Upper lobe of left lung (tissue), 6 donors: ENCODE measurements at places on chromosomes 11 and 22.

GRCh38 chr22:32576553-32577253, 102.1 kb downstream of the FBXO7 start:
- no peak for DNase-seq

- DNase-seq: no peak
Observed at GRCh38 chr11:134082990-134083389, 14.1 kb downstream of the JAM3 start.

GRCh38 chr11:129965248-129965647, 37.4 kb downstream of the PRDM10 start:
- DNase-seq: no peak

DNA sequence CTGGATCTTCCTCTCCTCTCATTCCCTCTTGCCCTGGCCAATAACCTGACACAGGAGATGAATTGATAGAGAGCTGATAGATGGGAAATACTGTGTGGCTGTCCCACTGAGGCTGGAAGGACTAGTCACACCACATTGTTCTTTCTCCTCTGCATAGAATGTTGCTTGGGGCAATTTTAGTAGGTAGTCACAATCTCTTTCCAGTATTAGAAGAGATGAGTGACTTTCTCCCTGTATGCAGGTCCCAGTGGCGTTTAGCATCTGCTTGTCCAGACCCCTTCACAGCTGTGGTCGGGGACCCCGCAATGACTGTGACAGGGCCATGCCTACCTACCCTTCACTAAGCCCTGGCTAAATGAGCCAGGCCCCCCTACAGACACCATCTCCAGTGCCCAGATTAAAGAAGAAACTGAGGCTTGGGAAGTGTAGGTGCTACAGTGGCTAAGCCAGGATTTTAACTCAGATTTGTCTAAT, 24.0 kb upstream of the P2RY2 start:
- no peak for DNase-seq

- DNase-seq: no peak
Observed at GRCh38 chr11:28303477-28304191, 195.4 kb downstream of the METTL15 start.

- DNase-seq: peak; percentile 40
Observed at GRCh38 chr11:61194169-61194671, 9.1 kb upstream of the PGA3 start.

DNA sequence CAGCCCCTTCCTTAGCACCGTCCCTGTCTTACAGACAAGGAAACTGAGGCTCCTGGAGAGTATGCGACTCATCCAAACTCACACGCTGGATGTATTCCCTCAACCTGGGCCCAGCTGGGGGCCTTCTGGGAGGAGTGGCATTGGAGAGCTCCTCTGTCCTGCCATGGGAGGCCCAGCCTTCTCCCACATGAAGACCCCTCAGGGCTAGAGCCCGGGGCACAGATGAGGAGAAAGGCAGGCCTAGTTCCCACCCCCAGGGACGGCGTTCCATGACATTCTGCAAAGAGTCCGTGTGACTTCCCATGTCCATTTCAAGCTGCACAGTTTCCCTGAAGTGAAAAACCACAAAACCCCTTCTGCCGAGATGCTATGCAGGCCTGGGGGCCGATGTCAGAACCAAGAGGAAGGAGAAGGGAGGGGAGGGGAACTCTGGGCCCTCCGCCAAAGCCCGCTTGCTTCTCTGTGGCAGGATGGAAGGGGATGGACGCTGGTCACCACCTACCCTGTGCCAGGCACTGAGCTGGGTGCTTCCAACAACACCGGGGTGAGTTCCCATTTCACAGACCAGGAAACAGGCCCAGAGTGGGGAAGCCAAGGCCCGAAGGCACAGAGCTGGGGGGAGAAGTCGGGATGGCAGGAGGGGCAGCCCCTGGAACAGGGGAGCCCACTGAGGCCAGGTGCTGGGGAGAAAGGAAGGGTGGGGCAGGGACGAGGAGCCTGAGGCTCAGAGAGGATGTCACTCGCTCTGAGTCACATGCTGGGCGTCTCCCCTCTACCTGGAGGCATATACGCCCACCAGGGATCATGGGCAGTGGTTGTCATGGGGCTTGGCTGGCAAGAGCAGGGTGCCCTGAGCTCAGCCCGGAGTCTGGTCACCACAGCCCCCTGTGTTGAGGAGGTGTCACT, 15.7 kb downstream of the RAC2 start:
- DNase-seq: peak; percentile 54

DNA sequence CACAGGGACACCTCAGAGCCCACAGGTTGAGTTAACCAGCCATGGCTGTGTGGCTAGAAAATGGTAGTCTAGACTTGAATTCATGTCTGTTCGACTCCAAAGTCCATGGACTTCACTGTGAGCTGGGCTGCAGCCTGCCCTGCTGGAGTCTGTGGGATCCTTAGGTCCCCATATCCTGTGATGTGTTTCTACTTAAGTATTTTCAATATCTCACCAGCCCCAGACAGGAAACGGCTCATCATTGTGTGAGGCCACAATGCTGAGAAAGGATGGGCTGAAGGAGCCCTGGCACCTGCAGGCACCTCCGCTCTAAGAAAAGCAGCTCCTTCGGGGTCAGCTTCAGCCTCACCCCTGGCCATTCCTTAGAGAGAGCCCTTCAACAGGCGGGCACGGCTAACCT, 93.1 kb downstream of the NAT10 start:
- no peak for DNase-seq

- DNase-seq: peak; percentile 48
Observed at GRCh38 chr11:33930317-33931021, 38.6 kb upstream of the LMO2 start.

DNA sequence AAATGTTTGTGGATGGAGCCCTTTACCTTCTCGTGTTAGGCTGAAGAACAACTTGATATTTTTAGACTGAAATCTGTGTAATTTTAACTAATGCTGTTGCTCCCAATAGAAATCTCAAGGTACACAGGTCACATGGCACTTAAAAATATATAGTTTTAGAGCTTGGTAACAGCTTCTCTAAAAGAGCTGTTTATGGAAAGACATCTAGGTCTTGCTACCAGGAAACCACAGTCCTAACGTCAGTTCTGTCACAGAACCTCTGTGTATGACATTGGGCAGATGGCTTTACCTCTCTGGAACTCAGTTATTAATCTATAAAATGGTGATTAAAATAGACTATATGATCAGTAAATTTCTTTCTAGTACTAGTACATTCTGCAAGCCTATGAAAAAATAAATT, 35.4 kb downstream of the PAK1 start:
- DNase-seq: no peak

- DNase-seq: no peak
Observed at GRCh38 chr11:30310623-30311022, 12.3 kb upstream of the ARL14EP start.

DNA sequence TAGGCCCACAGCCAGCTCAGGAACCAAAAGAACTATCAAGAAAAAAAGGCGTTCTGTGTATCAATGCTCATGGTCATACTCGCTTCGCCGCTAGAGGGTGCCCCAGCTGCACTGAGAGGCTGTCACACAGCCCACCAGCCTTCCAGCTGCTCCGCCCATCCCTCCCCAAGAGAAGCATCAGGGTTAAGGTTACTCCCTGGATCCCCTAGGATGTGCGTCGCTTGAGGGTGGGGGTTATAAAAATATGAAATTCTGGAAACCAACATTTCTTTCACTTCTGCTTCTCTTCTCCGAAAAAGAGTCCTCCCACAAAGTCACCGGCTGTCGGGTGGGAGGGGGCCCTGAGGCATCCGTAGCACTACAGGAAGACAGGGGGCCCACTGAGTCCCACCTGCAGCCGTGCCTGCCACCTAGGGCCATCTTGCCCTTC, 1.7 kb downstream of the CBX6 start:
- DNase-seq: peak; percentile 91

GRCh38 chr11:60357771-60358170, 20.6 kb upstream of the MS4A7 start:
- DNase-seq: no peak

- peak; percentile 68 for DNase-seq
Observed at GRCh38 chr22:48702573-48703264, 1125.0 kb downstream of the BRD1 start.

DNA sequence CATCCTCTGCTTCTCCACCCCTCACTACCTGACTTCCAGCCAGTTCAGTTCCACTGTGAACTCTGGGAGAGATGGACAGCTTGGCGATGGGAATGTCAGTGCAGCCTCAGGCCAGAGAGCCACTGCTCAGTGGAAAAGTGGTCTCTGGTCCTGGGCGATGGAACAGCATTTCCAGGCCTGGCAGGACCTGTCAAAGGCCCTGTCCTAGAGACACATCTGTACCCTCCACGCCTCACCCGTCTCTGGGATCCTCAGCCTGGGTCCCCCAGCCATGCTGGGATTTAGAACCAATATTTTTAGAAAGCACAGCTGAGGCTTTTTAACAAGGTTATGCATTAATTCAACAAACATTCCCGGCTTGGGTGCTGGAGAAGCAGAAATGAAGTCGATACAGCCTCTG, 165.7 kb downstream of the MN1 start:
- no peak for DNase-seq

DNA sequence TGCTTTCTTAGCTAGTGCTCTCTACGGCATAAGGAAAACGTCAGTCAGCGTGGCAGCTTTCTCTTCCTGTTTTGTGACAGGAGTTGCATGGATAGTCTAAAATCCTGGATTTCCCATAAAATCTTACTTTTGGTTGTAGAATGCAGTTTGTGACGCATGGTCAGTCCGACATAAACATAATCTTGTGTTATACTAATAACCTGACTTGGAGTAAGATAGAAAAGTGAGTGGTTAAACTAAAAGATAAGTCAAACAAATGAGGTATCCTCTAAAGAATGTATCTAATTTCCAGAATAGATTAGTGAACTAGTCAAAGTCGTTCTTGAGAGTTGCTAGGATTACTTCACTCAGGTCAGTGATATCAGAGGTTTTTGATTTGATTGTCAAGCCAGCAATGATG, 157.6 kb downstream of the PGR start:
- no peak for DNase-seq

DNA sequence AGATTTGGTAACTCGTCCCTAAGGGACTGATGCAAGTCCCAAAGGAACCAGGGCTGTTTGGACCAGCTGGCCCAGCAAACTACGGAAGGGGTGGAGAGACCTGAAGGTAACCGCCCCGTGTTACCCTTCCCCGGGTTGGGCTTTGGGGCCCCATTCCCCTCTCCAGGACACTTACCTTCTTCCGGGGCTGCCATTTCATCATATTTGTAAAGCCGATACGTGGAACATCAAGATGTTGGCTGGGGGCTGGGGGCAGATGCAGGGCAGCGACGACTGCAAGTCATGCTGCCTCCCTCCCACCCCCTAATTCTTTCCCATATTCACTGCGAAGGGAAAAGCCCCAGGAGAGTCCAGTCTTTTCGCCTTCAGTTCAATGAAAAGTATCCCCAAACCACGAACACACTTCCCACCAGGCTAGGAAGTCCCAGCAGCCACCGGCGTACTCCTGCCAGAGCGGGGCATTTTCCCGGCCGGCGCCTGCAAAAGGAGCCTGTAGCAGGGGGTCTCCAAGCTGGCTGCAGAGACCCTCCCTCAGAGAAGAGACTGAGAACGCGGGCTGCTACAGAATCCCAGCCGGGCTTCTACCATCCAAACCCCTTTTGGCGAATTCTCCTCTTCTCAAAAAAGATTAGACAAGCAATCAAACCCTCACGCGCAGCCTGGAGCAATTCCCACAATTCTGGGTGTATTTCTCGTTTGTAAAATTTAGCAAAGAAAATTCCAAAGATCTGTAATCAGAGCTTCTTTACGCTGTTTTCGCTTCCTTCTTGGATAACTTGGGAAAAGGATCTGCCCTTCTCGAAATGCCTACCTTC, 236.7 kb downstream of the TTC28 start:
- peak; percentile 56 for DNase-seq

- DNase-seq: no peak
Observed at GRCh38 chr22:36329254-36330078, 58.3 kb downstream of the MYH9 start.

DNA sequence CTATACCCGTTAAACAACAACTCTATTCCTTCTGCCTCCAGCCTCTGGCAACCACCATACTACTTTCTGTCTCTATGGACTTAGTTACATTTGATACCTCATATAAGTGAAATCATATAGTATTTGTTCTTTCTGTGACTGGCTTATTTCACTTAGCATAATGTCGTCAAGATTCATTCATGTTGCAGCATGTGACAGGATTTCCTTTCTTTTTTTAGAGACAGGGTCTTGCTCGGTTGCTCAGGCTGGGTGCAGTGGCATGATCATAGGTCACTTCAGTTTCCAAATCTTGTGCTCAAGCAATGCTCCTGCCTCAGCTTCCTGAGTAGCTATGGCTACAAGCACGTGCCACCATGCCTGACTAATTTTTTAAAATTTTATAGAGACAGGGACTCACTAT, 29.4 kb upstream of the SORL1 start:
- no peak for DNase-seq

GRCh38 chr11:64165481-64165841, 452 bp downstream of the MACROD1 start:
- DNase-seq: no peak

DNA sequence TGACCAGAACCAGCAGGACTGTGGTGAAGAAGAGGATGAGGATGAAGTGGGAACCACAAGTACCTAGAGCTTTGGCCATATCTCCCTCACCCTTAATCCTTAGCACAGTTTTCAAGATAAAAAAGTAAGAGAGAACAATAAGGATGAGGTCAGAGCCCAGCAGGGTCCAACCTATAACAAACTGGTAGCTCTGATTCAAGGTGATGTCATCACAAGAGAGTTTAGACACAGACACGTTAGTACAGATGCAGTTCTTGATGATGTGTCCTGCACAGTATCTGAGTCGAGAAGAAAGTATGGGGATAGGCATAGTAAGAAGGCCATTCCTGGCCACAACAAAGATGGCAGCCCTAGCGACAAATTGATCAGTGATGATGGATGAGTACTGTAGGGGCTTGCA, 586 bp downstream of the OR56A5 start:
- no peak for DNase-seq

GRCh38 chr11:47715082-47715669, at the start of gene AGBL2:
Gene AGBL2 (minus strand): TSS chr11:47715369. CDS start chr11:47714650, 719 bp downstream.
- DNase-seq: peak; percentile 94

DNA sequence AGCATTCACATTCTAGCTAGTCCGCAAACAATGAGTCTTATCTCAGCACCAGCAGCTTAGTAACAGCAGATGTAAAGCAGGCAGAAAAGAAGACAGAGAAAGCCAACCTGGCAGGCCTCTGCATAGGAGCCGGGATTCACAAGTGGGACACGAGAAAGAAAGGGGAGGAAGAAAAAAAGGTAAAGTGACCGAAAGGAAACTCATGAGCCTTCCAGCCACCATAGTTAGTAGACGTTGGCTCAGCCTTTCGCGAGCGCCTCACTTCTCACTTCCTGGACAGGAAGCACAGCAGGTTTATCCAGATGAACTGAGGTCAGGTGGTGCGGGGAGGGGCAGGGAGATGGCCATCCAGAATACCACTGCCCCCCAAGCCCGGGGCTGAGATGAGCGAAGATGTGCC, 19.7 kb upstream of the KAT5 start:
- no peak for DNase-seq

GRCh38 chr11:66559142-66559865, 9.1 kb downstream of the CTSF start:
- DNase-seq: peak; percentile 91
